ENCODE measurements at places on chromosomes 11 and 22.

GRCh38 chr22:35917651-35918050 is 111.0 kb downstream of the RBFOX2 start:
- DNase-seq = no peak

GRCh38 chr11:65611758-65612603 is 2.0 kb downstream of the MAP3K11 start:
- DNase-seq = no peak

DNA sequence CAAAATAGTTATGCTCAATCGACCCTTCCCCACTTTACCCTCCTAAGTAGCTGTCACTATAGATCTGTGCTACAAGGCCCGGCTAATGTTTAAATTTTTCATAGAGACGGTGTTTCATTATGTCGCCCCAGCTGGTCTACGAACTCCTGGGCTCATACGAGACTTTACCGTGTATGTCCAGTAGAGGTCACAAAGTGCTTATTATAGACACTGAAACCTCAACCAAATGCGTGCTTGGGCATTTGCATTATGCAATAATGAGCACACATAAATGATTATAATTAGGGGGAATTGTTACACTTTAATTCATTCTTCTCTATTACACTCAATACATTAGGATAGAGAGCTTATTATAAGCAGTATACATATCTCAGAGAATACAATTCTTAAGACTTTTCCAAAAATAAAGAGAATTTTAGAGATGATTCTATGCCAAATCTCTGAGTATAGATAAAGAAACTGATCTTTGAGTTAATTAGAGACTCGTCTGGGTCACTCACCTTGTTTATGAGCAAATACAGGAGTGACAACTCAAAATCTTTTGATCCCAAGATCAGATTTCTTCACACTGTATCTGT is 12.5 kb upstream of the MRPL16 start:
- DNase-seq = peak; percentile 53

- no peak for DNase-seq
These were observed 347.2 kb upstream of the B3GAT1 start for GRCh38 chr11:134759274-134759673.

Measured in CD4-positive, alpha-beta T cell treated with Interleukin-15 for 4 hours (primary cell).